ENCODE measurements at places on chromosomes 4 and X.

DNA sequence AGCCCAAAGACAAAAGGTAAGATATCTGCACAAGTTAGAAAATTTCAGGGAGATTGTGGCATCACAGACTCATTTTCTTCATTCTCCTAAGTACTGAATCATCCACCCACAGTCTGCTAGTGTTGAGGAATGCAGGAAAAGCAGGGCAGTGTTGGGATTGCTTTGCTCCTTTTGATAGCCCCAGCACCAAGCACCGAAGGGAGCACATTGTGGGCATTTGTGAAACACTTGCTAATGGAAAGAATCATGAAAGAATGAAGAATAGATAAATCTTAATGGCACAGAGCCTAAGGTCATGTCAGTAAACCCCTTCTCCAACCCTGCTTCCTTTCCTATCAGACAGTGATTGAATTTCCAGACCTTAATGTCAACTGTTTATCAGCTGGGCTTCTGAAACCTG, 103.1 kb upstream of the GPRIN3 start:
- no peak for DNase-seq

DNA sequence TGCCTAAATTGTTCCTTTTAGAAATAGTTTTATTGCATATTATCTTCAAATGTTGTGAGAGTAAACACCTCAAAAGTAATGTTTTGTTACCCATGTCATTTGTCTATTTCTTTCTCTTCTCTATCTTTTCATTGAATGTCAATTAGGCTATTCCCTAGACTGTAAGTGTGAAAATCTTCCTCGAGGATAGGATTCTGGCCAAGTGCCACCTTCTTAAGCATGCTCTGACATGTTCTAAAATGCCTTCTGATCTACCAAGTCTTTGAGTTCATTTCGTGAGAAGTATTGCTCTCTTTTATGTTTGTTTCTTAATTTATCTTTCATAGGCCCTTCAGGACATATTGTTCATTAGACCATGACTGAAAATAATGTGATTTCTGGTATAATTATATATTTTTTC, 44.1 kb upstream of the TLL1 start:
- DNase-seq = no peak

DNA sequence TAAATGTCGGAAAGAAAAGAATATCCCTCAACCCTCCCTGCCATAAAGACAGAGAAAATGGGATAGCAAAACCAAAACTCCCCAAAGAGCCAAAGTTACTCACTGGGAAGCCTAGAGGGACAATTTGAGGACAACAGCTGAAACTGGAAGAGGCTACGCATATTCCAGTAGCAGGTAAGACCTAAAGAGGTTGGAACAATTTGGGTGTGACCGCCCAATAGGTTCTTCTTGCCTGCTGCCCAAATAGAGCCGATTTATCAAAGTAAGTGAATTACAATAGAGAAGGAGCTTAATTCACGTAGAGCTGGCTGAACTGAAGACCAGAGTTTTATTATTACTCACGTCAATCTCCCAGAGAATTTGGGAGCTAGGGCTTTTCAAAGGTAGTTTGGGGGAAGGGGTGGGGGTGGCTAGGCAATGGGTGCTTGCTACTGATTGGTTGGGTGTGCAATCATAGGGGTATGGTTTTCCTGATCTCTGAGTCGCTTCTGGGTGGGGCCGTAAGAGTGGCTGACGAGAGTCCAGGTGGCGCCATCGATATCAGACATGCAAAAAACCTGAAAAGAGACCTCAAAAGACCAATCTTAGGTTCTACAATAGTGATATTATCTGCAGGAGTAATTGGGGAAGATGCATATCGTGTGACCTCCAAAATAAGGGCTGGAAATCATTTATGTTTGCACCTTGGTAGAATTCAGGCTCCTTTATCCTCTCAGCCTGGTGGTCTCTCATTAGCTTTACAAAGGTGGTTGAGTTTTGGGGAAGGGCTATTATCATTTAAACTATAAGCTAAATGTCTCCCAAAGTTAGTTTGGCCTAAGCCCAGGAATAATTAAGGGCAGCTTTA, 39.0 kb upstream of the SLC7A3 start:
- DNase-seq = no peak

DNA sequence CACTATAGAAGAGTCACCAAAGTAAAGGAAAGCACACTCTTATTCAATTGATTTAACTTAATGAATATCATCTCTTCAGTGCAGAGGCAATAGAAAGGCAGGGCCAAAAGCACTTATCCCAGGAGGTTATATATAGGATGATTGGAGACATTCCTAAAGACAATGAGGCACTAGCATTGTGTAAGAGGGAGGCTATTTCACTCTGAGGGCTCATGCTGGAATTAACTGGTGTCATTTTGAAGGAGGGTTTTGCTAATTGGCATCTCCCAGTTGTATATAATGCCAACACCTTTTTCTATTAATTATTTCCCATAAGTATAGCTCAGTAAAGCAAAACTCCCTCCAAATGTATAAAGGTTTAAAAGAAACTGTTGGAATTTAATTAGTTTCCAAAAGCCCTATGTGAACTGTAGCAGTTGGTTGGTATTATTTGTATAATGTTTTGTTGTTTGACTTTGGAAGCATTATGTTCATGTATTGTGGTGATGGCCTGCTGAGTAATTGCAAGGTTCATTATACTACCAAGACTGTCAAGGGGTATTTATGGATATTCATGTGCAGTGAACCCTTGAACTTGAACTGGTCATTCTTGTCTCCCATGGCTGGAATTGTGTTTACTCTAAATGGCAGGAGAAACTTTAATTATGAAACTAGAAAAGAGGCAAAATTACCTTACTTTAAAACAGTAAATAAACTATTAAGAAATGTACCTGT, 270.3 kb downstream of the BMPR1B start:
- no peak for DNase-seq

DNA sequence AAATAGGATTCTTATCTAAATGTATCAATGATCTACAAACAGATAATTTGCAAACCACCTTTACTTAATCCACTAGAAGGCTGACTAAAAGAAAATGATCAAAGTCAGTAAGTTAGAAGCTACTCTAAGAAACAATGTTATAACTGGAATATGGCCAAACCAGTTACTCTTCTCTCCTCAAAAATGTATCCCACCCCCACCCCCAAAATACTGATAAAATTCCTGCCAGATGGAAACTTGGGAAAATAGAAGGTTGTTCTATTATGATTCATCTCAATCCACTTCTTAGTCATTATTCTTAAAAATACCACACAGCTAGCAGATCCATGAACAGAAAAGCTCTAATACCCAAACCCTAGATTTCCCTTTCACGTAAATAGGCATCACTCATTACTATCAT, 206.4 kb downstream of the KLHL13 start:
- no peak for DNase-seq

GRCh38 chr4:26870576-26871262, 10.1 kb downstream of the STIM2 start:
- no peak for DNase-seq

- no peak for DNase-seq
These were observed 233.6 kb downstream of the FMR1NB start for GRCh38 chrX:148214786-148215185.

DNA sequence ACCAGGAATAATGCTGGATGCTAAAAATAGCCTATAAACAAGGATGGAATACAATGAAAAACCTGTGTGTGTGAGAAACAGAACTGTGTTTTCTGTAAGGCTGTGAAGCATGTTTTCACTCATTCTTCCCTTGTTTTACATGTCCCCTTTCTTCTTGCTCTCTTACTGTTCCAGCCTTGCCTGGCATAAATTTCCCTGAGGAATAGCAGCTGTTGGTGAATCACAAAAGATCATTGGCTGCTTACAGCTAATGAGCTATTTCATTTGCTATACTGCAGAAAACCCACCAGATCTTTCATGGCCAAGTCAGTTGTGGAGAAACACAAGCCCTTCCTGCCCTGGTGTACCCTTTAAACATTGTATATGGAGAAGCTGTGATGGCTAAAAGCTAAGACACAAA, 91.1 kb downstream of the LDB2 start:
- DNase-seq = no peak

GRCh38 chrX:155876704-155877103, 4.4 kb upstream of the VAMP7 start:
- no peak for DNase-seq

GRCh38 chrX:134623293-134624045, 34.8 kb downstream of the PLAC1 start:
- DNase-seq = no peak

- DNase-seq = no peak
These were observed 759.3 kb downstream of the FSTL5 start for GRCh38 chr4:161404346-161405110.

GRCh38 chrX:114162068-114162735, 421.7 kb upstream of the HTR2C start:
- DNase-seq = no peak

DNA sequence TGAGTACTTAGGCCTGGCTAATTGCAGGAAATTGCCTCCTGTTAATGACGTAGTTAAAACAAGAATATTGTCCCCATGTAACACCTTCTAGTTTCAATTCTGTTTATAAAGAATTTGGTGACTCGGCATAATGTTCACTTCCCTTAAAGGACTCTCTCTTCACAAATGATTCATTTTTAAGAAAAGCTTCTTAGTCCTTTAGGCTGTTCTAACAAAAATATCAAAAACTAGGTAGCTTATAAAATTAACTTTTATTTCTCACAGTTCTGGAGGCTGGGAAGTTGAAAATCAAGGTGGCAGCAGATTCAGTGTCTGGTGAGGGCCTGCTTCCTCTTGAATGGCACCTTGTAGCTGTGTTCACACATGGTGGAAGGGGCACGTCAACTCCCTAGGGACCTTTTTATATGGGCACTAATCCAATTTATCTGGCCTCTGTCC, 23.8 kb downstream of the COL25A1 start:
- DNase-seq = no peak

- DNase-seq = peak; percentile 40
These were observed at the start of gene POU3F4 for GRCh38 chrX:83508006-83508405. POU3F4 (plus strand) TSS chrX:83508290; CDS start chrX:83508325, 35 bp downstream.

GRCh38 chrX:48689208-48689920, 5.8 kb downstream of the WAS start:
- DNase-seq = no peak

- no peak for DNase-seq
These were observed 25.5 kb downstream of the HMX1 start for GRCh38 chr4:8846046-8846720.

DNA sequence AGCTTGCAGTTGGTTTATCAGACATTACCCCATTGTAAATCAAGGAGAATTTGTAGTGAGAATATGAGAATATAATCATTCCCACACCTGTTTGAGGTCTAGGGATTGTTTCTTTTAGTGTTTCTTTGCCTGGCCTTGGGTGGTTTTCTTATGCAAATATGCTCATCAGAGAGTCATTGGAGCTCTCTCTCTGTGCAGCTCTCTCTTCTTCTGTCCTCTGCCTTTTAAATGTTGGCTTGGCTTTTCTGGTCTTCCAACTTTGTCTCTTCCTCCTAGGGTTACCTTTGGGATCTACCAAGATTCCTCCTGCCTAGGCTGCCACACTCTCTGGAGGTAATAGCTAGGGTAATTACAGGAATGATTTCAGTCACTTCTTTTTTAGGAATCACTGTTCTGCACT, 102.3 kb upstream of the ARSJ start:
- no peak for DNase-seq

DNA sequence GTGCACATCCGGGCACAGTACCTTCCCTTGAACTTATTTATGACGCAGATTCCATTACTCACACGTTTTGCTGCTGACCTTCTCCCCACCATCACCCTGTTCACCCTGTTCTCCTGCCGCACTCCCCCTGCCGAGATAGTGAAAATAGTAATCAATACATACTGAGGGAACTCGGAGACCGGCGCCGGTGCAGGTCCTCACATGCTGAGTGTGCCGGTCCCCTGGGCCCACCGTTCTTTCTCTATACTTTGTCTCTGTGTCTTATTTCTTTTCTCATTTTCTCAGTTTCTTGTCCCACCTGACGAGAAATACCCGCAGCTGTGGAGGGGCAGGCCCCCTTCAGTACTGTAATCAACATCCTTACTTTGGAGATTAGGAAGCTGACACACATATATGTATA, 1337.1 kb upstream of the PABPC4L start:
- no peak for DNase-seq

GRCh38 chr4:42078184-42078801, 74.2 kb downstream of the BEND4 start:
- DNase-seq = no peak

GRCh38 chrX:83934220-83934619, 73.3 kb downstream of the CYLC1 start:
- no peak for DNase-seq

- no peak for DNase-seq
These were observed 979.6 kb upstream of the POU3F4 start for GRCh38 chrX:82528525-82528924.

GRCh38 chr4:173446416-173446815, 47.5 kb upstream of the SCRG1 start:
- DNase-seq = no peak

DNA sequence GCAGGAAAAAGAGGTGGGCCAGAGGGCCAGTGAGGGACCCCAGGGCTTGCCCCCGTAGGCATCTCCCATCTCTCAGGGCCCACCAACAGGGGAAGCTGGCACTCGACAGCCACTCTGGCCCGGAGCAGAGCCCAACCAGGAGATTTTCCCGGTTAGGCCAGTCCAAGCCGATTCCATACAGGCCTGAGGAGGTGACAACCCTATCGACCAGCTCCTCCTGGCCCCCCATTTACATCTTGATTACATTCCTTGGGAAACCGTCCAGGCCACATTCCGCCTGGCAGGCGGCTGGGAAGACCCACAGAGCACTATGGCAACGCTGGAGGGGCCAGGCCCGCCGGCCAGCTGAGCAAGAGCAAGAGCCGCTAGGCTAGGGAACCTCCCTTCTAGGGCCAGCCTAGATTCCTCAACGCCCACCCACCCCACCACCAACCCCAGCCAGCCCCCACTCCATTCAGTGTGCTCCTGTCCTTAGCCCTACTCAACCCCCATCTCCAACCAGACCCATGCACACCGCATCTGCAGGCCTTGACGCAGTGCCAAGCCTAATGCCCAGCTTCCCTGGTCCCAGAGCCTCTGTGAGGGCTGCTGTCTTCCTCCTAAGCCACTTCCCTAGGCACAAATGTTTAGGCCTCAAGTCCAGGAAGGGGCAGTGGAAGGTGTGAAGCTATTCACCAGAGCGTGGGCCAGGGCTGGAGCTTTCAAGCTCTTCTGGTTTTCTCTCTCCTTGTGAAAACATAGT, 161.2 kb downstream of the EFNB1 start:
- DNase-seq = no peak

DNA sequence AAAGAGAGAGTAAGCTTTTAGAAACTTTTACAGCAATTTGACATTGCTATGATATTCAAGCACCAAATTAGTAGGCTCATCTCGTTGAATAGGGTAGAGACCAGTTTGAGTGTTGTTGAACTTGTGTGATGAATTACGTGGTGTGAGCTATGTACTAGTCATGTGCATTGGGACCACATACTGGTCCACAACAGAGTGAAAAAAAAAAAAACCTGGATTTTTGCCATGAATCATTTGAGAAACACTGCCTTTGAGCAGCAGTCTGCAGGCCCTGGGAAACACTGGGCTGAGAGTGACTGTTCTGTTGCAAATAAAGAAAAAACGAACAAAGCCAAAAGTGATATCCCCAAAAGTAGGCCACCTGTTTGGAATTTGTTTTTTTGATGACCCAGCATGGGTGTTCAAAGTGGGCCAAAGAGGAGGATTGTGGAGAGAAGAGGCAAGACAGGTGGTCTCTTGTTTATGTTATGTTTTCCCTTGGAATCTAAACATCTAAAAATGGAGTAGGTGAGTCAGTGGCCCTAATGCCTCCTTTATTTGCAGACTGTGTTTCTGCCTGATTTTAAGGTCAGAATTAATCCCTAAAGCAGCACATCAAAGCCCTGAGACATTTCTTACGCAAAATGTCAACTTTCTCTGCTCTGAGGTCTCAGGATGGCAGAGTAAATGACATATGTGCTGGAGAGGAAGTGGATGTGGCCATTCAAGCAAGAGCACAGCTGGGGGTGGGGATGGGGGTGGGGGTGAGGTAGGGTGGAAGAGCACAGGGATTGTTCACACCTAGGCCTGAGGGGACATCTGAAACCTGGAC, 33.5 kb downstream of the TAF7L start:
- DNase-seq = no peak
